ENCODE measurements at places on chromosomes 13 and 19. TPM values are rescaled to one million over a fixed set of nuclear protein-coding genes. Genes with fewer than 3 reads are reported as not detected.
A peak's percentile ranks its signal among the peaks of the same experiment; 100 is the strongest.

- no peak for DNase-seq
- peak overlapping the region; percentile 9 for H3K27ac ChIP-seq
- H3K27me3 ChIP-seq, result no peaks in the 10 kb centered on the region
- H3K36me3 ChIP-seq, result no peaks in the 10 kb centered on the region
- H3K4me1 ChIP-seq, result peaks cover 48% of the 10 kb centered on the region
These were observed 130.5 kb downstream of the LMO7 start for GRCh38 chr13:75766636-75767035.

- H3K27me3 ChIP-seq, result no peaks in the 10 kb centered on the region
- H3K36me3 ChIP-seq, result no peaks in the 10 kb centered on the region
- DNase-seq, result no peak
These were observed 1.8 kb downstream of the FIZ1 start for GRCh38 chr19:55597501-55597921.

The CABP5 gene
- not detected for total RNA-seq

- H3K4me1 ChIP-seq, result peaks cover 36% of the 10 kb centered on the region
- no peak overlapping the region for H3K27ac ChIP-seq
- no peak overlapping the region for H3K4me3 ChIP-seq
- no peaks in the 10 kb centered on the region for H3K36me3 ChIP-seq
These were observed 11.8 kb downstream of the SERP2 start for GRCh38 chr13:44385401-44385800.

The KIR2DL3 gene
- not detected for total RNA-seq

The DAND5 gene
- total RNA-seq, result not detected

The CYP2A7 gene
- not detected for total RNA-seq

DNA sequence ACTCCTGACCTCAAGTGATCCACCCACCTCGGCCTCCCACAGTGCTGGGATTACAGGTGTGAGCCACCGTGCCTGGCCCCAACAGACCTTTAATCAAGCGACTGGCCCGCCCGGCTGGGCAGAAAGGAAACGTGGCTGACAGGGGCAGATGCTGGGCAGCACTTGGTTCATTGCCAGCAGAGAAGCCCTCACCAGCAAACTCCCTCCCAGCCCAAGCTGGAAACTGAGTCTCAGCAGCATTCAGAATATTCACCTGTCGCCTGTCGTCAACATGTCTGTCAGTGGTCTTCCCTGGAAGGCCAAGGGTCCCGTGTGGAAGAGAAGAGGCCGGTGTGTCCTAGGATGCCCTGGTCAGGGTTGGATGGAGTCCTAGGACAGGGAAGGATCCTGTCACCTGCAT is 245.0 kb downstream of the TEX29 start:
- H3K27ac ChIP-seq, result no peak overlapping the region
- peaks cover 7% of the 10 kb centered on the region for H3K27me3 ChIP-seq
- DNase-seq, result no peak
- H3K4me3 ChIP-seq, result no peak overlapping the region

- no peak overlapping the region for H3K27ac ChIP-seq
- DNase-seq, result peak; percentile 89
- H3K27me3 ChIP-seq, result peaks cover 12% of the 10 kb centered on the region
- no peaks in the 10 kb centered on the region for H3K4me1 ChIP-seq
- no peak overlapping the region for H3K4me3 ChIP-seq
- H3K36me3 ChIP-seq, result no peaks in the 10 kb centered on the region
These were observed 8.0 kb upstream of the POU2F2 start for GRCh38 chr19:42140125-42140754.

DNA sequence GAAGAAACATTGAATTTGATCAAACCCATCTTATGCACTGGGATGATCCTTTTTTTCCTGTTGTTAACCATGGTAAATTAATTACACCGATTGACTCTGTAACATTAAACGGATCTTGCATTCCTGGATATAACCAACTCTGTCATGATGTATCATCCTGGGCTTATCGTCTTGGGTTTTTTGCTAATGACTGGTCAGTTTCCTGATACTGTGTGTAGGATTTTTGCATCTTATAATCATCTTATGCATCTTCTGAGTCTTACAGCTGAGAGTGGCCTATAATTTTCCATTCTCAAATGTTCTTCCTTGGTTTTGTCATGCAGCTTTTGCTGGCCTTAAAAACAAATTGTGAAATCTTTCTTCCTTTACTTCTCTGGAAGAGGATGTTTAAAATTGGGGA is 12.8 kb downstream of the DCUN1D2 start:
- no peak for DNase-seq
- no peaks in the 10 kb centered on the region for H3K27me3 ChIP-seq
- H3K4me1 ChIP-seq, result no peaks in the 10 kb centered on the region
- H3K27ac ChIP-seq, result no peak overlapping the region
- no peak overlapping the region for H3K4me3 ChIP-seq

DNA sequence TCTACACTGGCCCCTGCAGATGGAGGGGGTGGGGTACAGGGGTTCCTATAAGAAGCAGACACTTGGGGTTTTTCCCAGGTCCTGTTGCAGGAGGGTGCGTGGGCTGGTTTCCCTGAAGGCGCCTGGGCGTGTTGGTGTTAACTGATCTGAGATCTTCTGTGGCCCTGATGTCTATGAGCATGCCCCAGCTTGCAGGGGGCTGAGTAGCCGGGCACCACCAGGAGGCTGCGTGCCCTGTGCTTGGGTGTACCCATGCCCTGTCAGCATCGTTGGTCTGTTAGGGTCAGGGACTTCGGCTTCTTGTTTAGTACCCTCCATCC is 45.3 kb downstream of the CAPN12 start:
- H3K27me3 ChIP-seq, result no peaks in the 10 kb centered on the region
- DNase-seq, result no peak
- H3K27ac ChIP-seq, result peak overlapping the region; percentile 97
- H3K4me3 ChIP-seq, result no peak overlapping the region
- no peaks in the 10 kb centered on the region for H3K36me3 ChIP-seq

DNA sequence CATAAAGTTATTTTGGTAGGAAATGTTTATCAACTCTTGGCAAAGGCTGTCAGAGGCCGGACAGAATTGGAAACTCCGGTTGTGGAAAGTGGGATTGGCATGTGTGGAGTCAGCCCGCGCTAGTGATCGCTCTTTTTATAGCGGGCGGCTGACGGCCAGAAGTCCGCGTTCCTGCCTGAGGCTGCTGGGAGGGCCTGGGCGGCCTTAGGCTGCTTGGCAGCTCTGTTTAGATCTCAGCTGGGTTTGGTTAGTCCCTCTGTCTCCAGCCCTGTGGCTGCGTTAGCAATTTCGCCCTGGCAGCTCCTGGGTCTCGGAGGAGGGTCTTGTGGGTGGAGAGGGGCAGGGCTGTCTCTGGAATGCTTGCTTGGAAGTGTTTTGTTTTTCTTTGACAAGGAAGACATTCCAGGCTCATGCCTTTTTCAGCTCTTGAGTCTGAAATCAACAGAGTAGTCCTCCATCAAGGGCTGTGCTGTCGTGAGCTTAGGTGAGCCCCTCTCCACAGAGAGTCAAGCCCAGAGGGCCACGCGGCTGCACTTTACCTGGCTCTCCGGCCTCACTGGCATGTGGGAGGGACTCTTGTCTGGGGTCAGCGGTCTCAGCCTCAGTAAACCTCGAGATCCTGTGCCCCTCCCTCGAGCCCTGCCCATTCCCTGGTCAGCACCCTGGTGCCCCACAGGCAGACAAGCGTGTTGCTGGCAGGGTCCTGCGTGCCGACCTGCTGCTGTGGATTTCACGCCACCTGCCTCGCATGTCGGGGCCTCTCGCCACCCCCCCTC is 22.5 kb downstream of the DOT1L start:
- peak; percentile 85 for DNase-seq
- no peak overlapping the region for H3K4me3 ChIP-seq
- no peaks in the 10 kb centered on the region for H3K36me3 ChIP-seq
- H3K27me3 ChIP-seq, result no peaks in the 10 kb centered on the region

- peak overlapping the region; percentile 82 for H3K27ac ChIP-seq
- no peaks in the 10 kb centered on the region for H3K27me3 ChIP-seq
- no peak overlapping the region for H3K4me3 ChIP-seq
- peak; percentile 54 for DNase-seq
- H3K36me3 ChIP-seq, result peaks cover 2% of the 10 kb centered on the region
- H3K4me1 ChIP-seq, result peaks cover 6% of the 10 kb centered on the region
These were observed 62.0 kb downstream of the PARP4 start for GRCh38 chr13:24450530-24450929.

- no peak overlapping the region for H3K27ac ChIP-seq
- H3K4me1 ChIP-seq, result no peaks in the 10 kb centered on the region
- H3K4me3 ChIP-seq, result no peak overlapping the region
- H3K27me3 ChIP-seq, result no peaks in the 10 kb centered on the region
- DNase-seq, result no peak
- no peaks in the 10 kb centered on the region for H3K36me3 ChIP-seq
These were observed 185.2 kb upstream of the IRS2 start for GRCh38 chr13:109971456-109972090.

DNA sequence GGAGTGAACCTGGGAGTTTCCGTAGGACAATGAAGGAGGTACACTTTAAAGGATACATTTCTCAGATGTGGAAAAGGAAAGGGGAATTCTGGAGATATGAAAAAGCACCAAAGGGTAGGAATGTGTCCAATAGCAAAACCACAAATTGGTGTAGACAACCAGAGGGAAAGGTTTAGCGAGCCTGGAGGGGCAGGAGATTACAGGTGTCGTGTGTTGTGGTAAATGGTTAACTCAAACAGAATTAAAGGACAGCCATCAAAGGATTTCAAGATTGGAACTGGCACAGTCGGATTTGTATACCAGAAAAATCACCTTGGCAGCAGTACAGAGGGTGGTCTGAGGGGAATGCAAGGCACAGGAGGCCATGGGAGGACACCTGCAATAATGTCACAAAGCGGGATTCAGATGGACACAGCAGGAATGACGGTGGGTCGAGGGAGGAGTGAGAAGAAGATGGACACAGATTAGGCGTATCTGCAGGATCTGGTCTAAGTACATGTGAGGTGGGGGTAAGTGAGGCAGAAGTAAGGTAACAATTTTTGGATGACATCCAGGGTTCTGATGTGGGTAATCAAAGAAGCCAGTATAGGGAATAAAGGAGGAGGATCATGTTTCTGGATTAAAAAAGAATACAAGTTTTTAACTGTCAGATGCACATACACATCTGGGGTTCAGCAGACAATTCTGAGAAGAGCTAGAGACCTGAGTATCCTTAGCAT is 361.6 kb downstream of the KLF12 start:
- DNase-seq, result no peak
- no peaks in the 10 kb centered on the region for H3K36me3 ChIP-seq
- no peak overlapping the region for H3K4me3 ChIP-seq
- no peaks in the 10 kb centered on the region for H3K27me3 ChIP-seq
- H3K27ac ChIP-seq, result no peak overlapping the region

DNA sequence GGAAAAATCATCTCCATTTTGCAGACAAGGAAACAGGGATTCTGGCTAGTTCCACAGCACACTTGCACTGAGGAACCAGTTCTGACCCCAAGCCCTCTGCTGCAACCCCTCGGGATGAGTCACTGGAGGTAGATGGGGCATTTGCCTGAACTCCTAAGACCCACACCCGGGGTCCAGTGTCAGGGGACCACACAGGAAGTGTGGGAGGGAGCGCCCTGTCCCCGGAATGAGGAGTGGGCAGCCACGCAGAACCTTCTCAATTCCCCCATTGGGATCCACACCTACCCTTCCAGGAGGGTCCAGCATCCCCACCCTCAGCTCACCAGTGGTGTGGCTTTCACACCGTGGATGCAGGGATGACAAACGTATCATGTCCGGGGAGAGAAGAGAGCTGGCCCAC is 62.7 kb downstream of the TSHZ3 start:
- no peak for DNase-seq
- H3K27me3 ChIP-seq, result no peaks in the 10 kb centered on the region
- H3K36me3 ChIP-seq, result no peaks in the 10 kb centered on the region

The LSR gene
- 113 TPM for total RNA-seq

- H3K27ac ChIP-seq, result no peak overlapping the region
- H3K4me1 ChIP-seq, result no peaks in the 10 kb centered on the region
- DNase-seq, result no peak
- no peak overlapping the region for H3K4me3 ChIP-seq
- H3K36me3 ChIP-seq, result no peaks in the 10 kb centered on the region
These were observed 20.4 kb downstream of the AMER2 start for GRCh38 chr13:25151626-25152195.

GRCh38 chr13:110497003-110497402 is 64.5 kb downstream of the RAB20 start:
- no peak for DNase-seq
- no peak overlapping the region for H3K4me3 ChIP-seq
- H3K27me3 ChIP-seq, result no peaks in the 10 kb centered on the region

DNA sequence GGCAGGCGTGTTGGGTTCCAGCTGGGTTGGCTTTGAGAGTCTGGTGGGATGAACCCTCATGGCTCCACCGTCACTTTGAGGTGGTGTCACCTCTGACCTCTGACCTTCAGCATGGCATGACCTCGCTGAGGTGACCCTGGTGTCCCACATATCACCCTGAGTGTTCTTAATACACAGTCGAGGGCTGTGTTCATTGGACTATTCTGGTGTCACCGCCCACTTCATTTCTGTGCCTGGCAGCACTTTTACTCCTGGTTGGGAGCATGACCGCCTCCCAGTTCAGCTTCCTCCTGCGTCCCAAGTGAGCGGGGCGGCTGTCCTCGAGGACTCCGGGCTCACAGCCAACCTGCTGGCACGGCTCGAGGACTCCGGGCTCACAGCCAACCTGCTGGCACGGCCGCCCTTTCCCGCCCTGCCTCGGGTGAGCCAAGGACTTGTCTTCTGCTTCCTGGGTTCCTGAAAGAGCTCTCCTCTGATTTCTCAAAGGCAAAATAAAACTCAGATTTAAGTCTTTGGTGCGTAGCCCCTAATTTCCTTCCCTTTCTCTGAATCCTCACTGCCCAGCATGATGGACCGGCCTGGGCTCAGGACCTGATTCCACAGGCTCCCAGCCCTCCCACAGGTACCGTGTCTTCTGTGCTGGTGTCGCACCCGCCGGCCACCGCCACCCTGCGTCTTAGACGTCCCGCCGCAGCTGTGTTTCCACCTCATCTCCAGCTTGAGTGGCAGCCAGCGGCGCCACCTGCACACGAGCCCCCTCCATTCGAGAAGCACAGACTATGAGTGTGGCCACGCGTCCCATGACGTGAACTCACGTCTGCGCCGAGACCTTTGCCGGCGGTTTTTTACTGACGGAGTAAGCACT is 10.4 kb downstream of the ATP4B start:
- H3K36me3 ChIP-seq, result peaks cover under 1% of the 10 kb centered on the region
- no peaks in the 10 kb centered on the region for H3K4me1 ChIP-seq
- no peaks in the 10 kb centered on the region for H3K27me3 ChIP-seq

GRCh38 chr13:49165798-49166752 is 54.1 kb upstream of the MLNR start:
- no peak for DNase-seq
- no peaks in the 10 kb centered on the region for H3K36me3 ChIP-seq
- no peak overlapping the region for H3K27ac ChIP-seq

The BST2 gene
- total RNA-seq, result 50.1 TPM

- no peak overlapping the region for H3K27ac ChIP-seq
- DNase-seq, result no peak
- H3K4me3 ChIP-seq, result no peak overlapping the region
- H3K27me3 ChIP-seq, result no peaks in the 10 kb centered on the region
- H3K36me3 ChIP-seq, result no peaks in the 10 kb centered on the region
These were observed 58.0 kb downstream of the USPL1 start for GRCh38 chr13:30675717-30676116.

The ILF3 gene
- 112 TPM for total RNA-seq

DNA sequence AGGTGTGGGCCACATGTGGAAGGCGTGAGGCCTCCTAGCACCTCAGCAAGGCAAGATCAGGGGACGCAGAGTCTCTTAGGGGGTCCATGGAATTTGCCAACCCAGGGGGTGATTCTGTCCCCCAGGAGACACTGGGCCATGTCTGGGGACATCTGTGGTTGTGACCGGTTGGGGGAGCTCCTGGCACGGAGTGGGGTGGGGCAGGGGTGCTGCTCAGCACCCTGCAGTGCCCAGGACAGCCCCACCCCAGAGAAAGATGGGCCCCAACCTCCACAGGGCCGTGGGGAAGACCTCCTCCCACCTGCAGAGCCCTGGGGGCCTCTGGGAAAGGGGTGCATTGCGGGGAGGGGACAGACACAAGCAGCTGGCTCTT is 4.0 kb downstream of the MKNK2 start:
- H3K27ac ChIP-seq, result no peak overlapping the region
- peaks cover 39% of the 10 kb centered on the region for H3K4me1 ChIP-seq
- no peak overlapping the region for H3K4me3 ChIP-seq
- no peaks in the 10 kb centered on the region for H3K36me3 ChIP-seq

Measured in hepatocyte (in vitro differentiated cells).